ENCODE measurements at places on chromosomes 4 and X.

GRCh38 chr4:173537613-173538147 lies 7.7 kb upstream of the HAND2 start:
- H3K27me3 ChIP-seq, result peaks cover 97% of the 10 kb centered on the region
- H3K36me3 ChIP-seq, result no peaks in the 10 kb centered on the region
- H3K4me1 ChIP-seq, result no peaks in the 10 kb centered on the region
- no peak for DNase-seq
- no peak overlapping the region for H3K27ac ChIP-seq

DNA sequence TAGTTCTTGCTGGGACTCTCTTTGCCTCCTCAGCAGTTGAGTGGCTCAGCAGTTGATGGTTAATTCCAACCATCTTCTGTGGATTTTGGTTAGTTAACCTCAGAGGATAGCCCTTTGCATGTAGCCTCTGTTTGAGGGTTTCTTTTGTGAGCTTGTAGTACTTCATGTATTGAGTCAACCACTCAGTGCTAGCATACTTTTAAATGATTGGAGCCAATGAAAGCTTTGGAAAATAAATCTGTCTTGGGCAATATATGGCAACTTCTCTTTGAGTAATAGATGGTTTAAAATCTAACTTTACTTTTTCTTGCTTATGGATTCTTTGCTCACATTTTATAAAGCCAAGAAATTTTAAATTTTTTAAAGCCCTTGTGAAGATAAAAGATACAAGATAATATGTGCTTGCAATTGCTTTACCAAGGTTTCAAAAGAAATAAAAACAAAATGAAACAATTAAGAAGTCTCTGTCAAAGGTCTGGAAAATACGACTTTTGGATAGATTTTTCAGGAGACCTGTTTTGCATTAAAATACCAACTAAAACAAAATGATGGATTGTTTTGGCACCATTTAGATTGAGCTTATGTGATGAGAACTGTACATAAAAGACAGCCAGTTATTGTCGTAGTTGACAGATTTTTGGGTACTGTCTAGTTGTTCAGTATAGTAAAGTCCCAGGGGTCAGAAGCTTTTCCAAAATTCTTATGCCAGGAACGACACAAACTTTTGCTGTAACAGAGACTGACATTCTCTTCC lies 181.9 kb downstream of the SPRY1 start:
- DNase-seq, result no peak
- H3K36me3 ChIP-seq, result no peaks in the 10 kb centered on the region
- no peaks in the 10 kb centered on the region for H3K4me1 ChIP-seq
- no peak overlapping the region for H3K27ac ChIP-seq
- H3K4me3 ChIP-seq, result no peak overlapping the region

DNA sequence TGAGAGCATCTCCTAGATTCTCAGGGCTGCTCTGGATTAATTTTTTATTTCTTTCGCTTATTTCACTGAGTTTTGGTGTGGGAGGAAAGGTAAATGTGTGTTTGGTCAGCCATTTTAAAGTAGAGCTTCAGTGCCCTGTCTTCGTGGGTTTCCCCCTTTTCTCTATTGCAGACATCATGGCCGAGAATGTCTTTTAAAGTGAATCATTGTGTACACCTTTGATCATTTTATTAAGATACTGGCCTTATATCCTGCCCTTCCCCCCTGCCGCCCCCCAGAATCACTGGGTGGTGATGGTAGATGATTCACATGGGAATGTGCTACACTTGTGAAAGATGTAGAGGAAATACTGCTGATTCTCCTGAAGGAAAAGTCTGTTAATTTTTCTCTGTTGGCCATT lies 23.8 kb downstream of the CDKL5 start:
- no peaks in the 10 kb centered on the region for H3K4me1 ChIP-seq
- DNase-seq, result no peak
- H3K36me3 ChIP-seq, result no peaks in the 10 kb centered on the region
- no peak overlapping the region for H3K4me3 ChIP-seq
- no peak overlapping the region for H3K27ac ChIP-seq

GRCh38 chr4:150010525-150011126 lies 67.6 kb upstream of the DCLK2 start:
- no peaks in the 10 kb centered on the region for H3K27me3 ChIP-seq
- H3K4me1 ChIP-seq, result no peaks in the 10 kb centered on the region

GRCh38 chr4:167232805-167233684 lies 1.2 kb downstream of the SPOCK3 start:
- no peak overlapping the region for H3K4me3 ChIP-seq
- H3K27me3 ChIP-seq, result peaks cover 22% of the 10 kb centered on the region
- H3K4me1 ChIP-seq, result no peaks in the 10 kb centered on the region
- no peaks in the 10 kb centered on the region for H3K36me3 ChIP-seq

DNA sequence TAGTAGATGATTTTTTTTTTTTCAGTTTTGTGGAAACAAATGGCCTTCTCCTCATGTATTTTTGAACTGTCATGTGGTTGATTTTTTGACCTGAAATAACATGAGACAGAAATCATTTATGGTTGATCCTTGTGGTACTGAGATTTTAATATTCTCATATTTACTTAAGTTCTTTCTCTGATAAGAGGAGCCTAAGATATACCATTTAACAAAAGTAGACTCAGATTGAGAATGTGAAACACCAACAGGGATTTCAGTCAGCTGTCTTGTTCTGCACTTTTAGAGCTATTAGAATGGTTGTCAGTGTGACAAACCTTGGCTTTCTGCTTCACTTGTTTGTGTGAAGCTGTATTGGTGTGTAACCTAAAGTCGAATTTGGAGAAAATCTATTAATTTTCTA lies 575.7 kb downstream of the SPOCK3 start:
- H3K27me3 ChIP-seq, result no peaks in the 10 kb centered on the region
- no peak overlapping the region for H3K4me3 ChIP-seq
- no peaks in the 10 kb centered on the region for H3K36me3 ChIP-seq

DNA sequence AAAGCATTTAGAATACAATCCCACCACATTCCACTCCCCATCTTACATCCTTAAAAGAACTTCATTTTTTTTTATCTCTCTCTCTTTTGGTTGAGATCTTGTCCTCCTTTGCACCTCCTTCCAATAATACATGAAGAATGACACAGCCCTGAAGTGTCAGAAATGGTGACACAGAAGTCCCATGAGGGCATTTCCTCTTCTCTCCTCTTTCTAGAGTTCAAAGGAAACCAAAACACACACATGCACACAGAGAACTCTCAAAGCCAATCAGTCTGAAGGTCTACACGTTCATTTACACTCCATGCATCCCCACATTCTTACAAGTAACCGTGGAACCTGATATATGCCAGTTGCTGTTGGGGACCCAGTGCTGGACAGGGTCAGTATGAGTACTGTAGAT lies 450.7 kb downstream of the HNRNPD start:
- no peaks in the 10 kb centered on the region for H3K36me3 ChIP-seq
- no peak overlapping the region for H3K4me3 ChIP-seq
- H3K4me1 ChIP-seq, result no peaks in the 10 kb centered on the region
- no peaks in the 10 kb centered on the region for H3K27me3 ChIP-seq
- no peak overlapping the region for H3K27ac ChIP-seq

DNA sequence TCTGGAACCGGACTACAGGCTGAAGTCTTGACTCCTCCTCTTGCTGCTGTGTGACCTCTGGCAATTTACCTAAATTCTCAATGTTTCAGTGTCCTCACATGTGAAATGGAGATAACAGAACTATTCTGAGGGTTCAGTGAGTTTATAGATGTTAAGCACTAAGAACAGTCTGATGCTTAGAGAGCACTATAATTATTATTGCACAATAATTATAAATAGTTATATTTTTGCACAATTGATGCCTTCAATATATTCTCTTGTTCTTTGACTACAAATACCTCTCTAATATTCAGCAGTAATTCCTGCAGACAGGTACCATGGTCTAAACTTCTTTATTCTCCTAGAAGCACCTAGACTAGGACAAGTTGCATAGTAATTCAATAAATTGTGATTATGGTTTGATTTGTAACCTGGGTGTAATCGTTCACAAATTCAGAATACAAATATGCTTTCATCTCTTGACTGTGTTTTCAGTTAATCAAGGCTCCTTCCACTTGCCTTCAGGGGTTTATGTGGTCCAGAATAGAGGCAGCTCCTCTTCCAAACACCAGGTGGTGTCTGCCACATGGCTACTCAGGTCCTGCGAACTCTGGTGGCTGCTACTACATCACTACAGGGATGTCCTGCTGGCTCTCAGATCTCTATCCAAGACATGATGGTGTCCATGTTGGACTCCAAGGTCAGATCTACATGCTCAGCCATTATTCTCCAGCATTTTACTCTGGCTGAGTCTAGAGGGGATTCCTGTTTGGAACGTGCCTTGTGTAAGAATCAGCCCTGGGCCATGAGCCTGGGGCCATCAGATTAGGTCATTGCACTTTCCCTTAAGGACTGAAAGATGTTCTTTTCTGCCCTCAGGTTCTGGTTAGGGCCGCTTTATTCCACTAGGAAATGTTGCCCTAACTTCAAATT lies 103.4 kb downstream of the QRFPR start:
- H3K27ac ChIP-seq, result no peak overlapping the region
- peaks cover 3% of the 10 kb centered on the region for H3K4me1 ChIP-seq
- no peaks in the 10 kb centered on the region for H3K27me3 ChIP-seq

- no peaks in the 10 kb centered on the region for H3K27me3 ChIP-seq
- no peak for DNase-seq
- H3K4me3 ChIP-seq, result no peak overlapping the region
- no peaks in the 10 kb centered on the region for H3K4me1 ChIP-seq
Measured at GRCh38 chrX:19735244-19735643, 152.2 kb downstream of the SH3KBP1 start.
